ENCODE measurements at places on chromosomes 2 and 18.

- DNase-seq = peak; percentile 26
These were observed 85.4 kb upstream of the ZCCHC2 start for GRCh38 chr18:62437235-62438017.

DNA sequence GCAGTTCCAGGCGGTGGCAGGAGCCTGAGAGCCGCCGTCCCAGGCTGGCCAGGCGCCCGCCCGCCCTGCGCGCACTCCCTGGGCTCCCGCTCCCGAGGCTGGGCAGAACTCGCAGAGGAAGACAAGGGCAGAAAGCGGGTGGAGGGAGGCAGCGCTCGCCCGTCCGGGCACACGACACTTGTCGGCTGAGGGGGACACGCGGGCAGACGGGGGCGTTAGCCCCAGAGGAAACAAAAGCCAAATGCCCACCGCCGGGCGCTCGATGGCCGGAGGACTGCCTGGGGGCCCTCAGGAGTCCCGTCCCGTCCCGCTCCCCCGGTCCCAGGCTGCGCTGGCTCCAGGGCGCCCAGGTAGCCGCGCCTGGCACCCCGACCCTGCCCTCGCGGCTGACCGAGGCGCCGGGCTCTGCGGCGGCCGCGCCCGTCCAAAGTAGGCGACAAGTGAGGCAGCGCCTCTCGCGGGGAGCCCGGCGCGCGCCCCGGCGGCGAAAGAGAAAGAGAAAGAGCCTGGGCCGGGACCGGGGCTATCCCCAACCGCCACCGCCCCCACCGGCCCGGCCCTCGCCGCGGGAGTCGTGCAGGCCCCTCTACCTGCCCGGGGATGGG lies 491 bp downstream of the L3MBTL4 start:
- peak; percentile 59 for DNase-seq

GRCh38 chr2:24571828-24572442 lies 80.9 kb downstream of the NCOA1 start:
- DNase-seq = no peak

DNA sequence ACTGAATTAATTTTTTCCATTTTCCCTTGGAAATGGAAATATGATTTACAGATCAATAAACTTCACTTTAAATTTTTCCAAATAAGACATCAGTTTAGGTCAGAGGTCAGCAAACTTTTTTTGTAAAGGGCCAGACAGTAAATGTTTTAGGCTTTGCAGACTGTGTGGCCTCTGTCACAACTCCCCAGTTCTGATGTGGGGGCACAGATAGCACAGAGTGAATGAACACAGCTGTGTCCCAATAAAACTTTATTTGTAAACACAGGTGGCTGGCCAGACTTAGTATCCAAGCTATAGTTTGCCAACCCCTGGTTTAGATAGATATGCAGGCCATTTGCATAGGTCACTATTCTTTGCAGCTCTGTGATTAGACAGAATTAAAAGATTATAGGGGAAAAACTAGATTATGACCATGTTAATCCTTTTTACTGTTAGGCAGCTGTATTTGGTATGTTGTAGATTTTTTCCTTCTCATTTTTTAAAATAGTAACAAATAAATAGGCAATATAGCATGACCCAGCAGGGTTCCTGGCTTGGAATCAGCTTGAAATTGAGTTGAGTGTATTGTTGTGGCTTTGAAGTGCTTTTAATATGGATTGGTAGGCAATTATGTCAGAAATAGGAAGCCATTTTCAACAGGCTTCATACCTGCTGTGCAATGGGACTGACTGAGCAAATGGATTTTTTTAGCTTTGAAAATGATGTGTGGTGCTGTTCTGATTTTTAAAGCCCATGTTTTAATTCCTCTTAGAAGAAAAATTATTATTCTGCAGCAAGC lies 59.7 kb downstream of the WDSUB1 start:
- no peak for DNase-seq

- no peak for DNase-seq
These were observed 2.5 kb upstream of the SPP2 start for GRCh38 chr2:234048049-234048448.

DNA sequence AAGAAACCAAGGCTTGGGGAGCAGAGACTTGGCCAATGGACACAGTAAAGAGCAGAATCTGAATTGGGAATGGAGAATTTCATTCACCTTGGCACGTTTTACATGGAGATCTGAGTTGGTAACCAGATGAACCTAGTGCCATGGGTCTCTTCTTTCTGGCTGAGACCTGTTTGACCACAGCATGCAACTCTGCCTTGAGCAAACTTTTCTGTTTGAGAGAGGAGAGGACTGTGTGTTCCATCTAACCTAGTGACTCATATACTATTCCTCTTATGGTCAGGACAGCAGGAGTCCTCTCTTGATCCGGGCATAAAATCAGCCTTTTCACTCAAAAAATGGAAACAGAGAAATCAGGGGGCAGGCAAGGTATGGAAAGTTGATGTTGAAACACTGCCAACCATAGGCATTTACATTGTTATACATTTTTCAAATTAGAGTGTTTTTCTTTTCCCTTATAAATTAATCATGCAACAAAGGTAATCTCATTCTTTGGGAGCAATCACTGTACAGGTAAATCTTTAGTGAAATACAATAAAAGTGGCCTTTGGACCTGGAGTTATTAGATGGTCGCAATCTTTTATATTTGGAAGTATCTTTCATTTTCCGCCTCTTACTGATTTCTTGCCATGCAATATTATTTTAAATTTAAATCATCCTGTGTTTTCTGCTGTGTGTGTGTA lies 86.7 kb downstream of the NRP2 start:
- no peak for DNase-seq

GRCh38 chr2:120892271-120892966 lies 156.8 kb downstream of the GLI2 start:
- DNase-seq = no peak

DNA sequence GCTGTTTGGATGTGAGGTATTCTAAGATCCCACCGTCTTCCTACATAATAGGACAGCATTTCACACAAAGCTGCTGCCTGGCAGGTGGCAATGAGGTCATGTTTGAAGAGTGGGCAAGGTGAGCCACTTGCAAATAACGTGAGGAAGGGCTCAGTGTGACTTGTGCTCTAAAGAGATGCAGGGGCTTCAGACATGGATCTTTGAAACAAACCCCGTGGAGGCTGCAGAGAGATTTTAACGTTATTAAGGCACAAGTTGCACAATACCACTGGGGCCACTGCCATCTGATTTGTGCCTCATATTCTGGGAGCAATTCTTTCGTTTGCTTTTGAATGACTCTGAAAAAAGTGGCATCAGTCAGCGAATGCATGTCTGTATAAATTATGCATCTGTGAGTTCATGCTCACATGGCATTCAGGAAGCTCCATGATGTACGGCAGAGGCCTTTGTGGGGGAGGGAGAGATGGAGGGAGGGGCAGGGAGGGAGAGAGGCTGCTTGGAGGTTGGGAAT lies 362.0 kb downstream of the SOX11 start:
- no peak for DNase-seq

DNA sequence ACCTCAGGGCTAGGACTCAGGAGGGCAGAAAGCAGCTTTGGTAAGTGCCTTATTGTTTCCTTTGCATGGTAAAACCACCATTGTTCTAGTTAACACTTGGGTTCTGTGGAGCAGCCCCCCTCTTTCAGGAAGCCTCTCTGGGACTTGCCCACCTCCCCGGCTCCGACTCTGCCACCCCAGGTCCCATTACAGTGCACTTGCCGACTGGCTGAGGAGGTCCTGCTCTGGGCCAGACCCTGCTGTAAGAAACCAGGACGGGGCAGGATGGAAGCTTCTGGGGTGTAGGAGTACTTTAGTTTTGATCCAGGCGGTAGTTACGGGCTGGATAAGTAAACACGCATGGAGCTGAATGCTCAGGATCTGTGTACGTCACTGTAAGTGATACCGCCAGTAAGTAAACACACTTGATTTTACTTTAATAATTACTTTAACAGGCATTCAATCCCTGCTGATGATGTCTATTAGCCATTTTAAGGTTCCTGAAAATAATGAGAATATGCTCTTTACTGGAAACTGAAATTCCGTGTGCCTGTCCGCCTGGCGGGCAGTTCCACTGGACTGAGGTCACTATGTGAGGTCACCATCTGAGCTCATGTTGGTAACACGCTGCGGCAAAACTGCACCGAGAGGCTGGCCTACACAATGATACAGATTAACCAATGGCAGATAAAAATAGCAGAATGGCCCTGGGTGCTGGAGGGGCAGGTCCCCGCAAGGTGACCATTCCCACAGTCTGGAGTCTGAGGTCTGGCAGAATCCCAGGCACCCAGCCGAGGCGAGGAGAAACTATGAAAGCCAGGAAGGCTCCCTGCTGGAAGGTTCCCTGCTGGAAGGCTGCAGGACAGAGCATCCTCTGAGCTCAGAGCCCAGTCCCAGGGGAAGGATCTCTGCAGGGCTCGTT lies 25.2 kb downstream of the HS1BP3 start:
- no peak for DNase-seq

- no peak for DNase-seq
These were observed 101.4 kb downstream of the CPO start for GRCh38 chr2:207040696-207041095.

DNA sequence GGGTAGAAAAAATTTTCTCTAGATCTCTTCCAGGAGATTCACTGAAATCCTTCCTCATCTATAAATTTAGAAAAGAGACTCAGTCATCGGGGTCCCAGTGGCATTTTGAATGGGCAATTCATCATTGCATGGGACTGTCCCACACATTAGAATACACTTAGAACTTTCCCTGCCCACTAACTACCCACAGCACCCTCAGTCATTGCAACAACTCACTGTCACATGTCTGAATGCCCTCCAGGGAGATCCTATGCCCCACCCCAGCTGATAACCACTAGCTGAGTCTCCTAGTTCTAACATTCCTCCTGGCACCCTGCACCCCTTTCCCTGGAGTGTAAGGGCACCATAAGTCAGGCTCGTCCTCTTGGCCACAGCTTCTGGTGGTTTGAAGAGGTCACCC lies 89.6 kb downstream of the INSIG2 start:
- DNase-seq = no peak

DNA sequence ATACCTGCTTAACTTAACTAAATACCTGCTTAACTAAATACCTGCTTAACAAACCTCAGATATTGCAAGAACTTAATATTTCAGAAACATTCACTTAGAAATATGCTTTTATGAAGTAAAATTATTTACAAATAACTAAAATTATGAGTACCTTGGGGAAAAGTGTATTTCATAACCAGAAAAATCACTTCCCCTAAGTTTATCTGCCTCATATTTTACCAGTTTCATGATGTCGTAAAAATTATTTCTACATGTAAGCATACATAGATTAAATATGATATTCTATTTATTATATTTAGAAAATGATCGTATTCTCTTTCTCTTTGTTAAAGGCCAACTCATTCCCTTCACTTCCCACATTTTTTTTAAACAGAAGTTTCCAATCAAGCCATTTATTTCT lies 41.5 kb upstream of the DSC1 start:
- no peak for DNase-seq

- no peak for DNase-seq
These were observed 232.2 kb downstream of the TRIB2 start for GRCh38 chr2:12948961-12949353.

DNA sequence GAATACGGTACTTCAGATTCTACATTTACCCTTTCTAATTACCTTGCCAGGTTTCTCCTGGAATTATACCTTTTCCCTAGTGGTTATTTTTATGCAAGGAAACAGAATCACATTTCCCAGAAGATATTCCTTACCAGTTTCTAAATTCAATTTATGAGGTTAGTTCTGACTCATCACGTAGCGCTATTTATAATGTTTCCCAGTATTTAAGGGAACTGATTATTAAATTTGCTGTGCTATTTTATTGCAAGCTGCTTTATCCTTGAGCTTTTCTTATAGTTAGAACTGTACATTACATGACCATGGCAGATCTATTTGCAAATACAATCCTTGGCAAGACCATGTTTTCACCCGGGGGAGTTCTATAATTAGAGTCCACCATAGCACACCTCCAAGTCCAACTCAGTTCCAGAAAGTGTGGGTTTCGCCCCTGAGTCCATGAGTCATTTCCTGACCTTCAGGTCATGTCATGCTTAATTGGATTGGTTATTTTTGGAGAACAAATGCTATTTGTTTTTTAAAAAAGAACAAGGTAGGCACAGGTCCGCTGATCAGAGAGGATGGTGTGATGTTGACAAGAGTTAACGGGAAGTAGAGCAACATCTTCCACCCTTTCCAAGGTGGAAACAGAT lies 126.6 kb downstream of the ZNF532 start:
- DNase-seq = no peak

- DNase-seq = no peak
These were observed 34.4 kb downstream of the COL4A3 start for GRCh38 chr2:227198866-227199265.

DNA sequence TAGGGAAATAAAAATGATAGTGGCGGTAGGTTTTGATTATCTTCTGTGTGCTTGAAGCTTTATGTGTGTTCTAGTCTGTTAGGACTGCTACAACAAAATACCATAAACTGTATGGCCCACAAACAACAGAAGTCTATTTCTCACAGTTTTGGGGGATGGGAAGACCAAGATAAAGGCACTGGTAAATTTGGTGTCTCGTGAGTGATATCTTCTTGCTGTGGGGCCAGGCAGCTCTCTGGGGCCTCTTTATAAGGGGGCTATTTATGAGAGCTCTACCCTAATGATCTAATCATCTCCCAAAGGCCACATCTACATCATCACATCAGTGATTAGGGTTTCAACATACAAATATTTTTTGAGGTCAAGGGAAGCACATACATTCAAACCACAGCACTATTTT lies 86.8 kb upstream of the SPHKAP start:
- DNase-seq = no peak

GRCh38 chr2:166972418-166972817 lies 84.1 kb downstream of the XIRP2 start:
- DNase-seq = no peak

- DNase-seq = no peak
These were observed 219.3 kb upstream of the APCDD1 start for GRCh38 chr18:10234912-10235660.

DNA sequence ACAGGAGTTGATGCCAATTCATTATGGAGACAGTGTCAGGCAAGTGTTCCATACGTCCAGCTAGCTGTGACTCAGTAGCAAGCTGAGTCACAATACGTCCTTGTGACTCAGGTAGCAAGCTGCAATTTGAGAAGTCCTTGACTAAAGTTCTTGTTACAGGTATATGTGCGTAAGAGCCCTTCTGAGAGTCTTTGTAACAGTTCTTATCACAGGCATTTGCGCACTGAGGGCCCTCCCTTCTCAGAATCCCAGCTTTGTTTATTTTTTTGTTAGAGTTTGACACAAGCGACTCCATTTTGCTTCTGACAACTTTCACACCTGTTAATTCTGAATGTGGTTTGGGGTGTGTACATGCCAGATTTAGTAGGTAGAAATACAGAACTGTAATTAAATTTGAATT lies 20.1 kb upstream of the ACMSD start:
- no peak for DNase-seq

All from CD4-positive, alpha-beta T cell treated with Interleukin-1 beta for 1 hour (primary cell).